ENCODE measurements at places on chromosomes 5 and 9.

DNA sequence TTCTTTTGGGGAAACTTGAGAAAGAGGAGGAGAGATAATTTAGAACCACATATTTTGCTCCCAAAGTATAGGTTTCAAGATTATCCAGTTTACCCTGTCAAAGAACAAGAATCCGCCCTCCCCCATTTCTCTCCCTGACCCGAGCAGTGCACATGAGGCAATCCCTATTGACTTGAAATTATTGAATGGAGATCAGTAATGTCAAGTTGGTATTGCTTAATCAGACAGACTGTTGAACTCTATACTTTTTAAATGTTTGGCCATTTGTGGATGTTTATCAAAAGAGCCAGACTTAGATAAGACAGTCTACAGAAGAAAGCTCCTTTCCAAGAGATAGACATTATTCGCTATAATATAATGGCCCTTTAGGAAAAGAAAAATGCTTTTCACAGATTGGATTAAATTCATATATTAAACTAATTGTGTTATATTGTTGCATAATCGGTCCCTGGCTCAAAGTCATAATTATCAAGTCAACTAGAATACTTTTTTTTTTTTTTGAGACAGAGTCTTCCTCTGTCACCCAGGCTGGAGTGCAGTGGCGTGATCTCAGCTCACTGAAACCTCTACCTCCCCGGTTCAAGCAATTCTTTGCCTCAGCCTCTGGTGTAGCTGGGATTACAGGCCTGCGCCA is 5.3 kb downstream of the SLC25A25 start:
- DNase-seq: no peak

DNA sequence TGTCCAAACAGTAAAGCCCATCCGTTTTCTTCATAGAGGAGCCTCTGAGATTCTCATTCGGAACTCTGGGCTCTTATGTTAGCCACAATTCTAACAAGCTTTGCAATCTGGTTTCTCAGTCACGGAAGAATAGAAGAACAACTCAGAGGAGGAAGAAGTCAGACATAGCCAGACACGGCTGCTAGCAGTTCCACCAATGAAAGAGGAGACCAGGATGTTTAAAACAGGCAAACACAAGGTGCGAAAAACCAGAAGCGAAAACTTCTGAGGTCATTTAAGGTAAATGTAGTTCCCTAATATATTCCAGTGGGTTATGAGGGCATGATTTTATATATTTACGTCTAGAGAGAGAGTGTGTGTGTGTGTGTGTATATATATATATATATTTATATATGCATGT is 34.1 kb upstream of the GDNF start:
- no peak for DNase-seq

DNA sequence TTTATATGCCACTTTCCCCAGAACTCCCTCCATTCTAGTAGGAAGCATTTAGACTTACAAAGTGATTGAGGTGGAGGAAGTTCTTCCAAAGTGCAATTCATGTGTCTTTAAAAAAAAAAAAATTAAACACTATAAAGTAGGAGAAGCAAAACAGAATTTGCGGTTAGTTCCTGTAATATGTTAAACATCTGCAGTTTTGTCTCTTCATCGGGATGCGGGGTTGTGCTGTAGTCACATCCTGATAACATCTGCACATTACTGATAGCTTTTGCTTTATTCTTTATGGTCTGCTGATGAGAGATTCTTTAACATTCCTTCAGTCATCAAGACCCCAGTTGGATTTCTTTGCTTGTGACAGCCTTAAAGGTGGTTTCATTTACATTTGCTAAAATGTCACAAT is 694.3 kb downstream of the NR2F1-AS1 start:
- DNase-seq: peak; percentile 2

DNA sequence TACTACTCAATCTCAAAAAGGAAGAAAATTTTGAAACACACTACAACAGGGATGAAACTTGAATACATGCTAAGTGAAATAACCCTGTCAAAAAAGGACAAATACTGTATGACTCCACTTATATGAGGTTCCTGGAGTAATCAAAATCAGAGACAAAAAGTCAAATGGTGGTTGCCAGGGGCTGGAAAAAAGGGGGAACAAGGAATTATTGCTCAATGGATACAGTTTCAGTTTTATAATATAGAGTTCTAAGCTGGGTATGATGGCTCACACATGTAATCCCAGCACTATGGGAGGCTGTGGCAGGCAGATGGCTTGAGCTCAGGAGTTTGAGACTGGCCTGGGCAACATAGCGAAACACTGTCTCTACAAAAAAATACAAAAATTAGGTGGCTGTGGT is 29.0 kb downstream of the ETF1 start:
- DNase-seq: no peak

DNA sequence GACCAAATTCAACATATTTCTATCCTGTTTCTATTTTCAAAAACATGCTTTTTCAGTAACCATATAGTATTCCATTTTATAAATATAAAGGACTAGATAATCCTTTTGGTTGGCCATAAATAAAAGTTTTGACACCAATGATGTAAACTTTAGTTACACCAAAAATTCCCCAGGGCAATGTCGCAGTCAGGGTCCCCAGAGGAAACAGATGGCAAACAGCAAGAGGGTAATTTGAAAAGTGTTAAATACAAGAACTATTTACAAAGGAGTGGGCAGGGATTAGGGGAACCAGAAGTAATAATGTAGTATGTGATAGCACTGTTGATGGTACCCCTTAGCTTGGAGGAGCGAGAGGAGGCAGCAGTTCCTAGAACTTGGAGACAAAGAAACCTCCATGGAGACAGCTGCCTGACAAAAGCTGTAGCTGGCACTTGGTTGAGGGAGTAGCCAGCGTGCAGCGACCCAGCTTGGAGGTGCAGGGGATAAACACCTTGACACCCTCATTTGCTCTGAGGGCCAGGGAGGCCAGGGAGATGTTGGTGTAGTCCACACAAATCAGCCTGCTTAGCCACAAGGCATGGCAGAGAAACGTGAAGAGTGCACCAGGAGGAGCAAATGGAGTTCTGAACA is 18.3 kb upstream of the MSANTD3 start:
- DNase-seq: no peak

GRCh38 chr5:88880201-88880600 is 2.8 kb downstream of the MEF2C start:
- DNase-seq: no peak

GRCh38 chr9:105632807-105633206 is 29.4 kb upstream of the TAL2 start:
- DNase-seq: no peak

GRCh38 chr5:139660923-139661814 is 13.0 kb downstream of the CXXC5 start:
- DNase-seq: no peak

GRCh38 chr5:69305512-69305911 is 27.1 kb downstream of the CCDC125 start:
- peak; percentile 37 for DNase-seq

DNA sequence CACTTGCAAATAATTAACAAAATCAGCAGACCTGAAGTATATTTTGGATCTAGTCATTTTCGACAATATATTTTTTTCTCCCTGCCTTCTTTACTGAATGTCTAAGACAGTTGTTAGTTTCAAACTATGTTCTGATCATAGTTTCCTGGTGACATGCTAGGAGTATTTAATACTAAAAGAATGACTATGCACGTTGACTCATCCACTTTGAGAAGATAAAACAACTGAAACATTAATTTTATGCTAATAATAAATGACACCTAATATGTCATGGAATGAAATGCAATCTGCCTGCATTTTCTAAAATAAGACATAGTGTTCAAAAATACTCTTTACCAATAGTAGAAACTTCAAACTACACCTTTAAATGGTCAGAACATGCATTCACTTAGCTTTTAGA is 2123.7 kb upstream of the C9orf72 start:
- no peak for DNase-seq

DNA sequence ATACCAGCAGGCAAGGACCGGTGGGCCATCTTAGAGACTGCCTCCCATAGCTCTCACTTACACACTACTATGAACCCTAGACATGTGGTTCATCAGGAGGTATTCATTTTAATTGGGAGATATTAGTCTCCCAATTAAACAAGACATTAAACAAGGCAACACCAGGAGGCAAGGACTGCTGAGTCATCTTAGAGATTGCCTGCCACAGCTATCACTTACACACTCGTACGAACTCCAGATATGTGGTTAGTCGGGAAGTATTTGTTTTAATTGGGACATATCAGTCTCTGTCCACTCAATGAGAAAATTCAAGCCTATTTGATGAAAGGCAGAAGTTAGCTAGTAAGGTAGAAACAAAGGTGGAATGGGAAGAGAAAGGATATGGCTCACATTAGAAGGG is 343.9 kb downstream of the NFIB start:
- no peak for DNase-seq

GRCh38 chr5:150347451-150347850 is 10.0 kb upstream of the TCOF1 start:
- DNase-seq: no peak

All from Jurkat, Clone E6-1 (cell line).